ENCODE measurements at places on chromosomes 12 and 14.
A peak's percentile ranks its signal among the peaks of the same experiment; 100 is the strongest.

DNA sequence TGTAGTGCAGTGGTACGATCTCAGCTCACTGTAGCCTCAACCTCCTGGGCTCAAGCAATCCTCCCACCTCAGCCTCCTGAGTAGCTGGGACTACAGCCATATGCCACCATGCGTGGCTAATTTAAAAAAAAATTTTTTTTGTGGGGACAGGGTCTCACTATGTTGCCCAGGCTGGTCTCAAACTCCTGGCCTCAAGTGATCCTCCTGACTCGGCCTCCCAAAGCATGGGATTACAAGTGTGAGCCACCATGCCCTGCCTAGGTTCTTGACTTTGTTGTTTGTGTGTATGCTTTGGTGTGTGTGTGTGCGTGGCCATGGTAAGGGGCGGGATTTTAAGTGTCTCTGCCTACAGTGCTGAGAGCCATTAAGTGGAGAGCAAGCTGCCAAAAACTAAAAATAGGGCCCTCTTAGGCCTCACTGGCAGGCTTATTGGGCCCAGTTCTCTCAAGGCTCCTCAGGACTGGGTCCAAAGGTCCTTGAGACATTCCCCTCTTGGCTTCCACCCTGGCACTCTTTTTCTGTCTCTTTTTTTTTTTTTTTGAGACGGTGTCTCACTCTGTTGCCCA, 5.1 kb downstream of the COX14 start:
- peak; percentile 51 for DNase-seq

GRCh38 chr14:32596390-32596789, 267.3 kb downstream of the AKAP6 start:
- DNase-seq: no peak

DNA sequence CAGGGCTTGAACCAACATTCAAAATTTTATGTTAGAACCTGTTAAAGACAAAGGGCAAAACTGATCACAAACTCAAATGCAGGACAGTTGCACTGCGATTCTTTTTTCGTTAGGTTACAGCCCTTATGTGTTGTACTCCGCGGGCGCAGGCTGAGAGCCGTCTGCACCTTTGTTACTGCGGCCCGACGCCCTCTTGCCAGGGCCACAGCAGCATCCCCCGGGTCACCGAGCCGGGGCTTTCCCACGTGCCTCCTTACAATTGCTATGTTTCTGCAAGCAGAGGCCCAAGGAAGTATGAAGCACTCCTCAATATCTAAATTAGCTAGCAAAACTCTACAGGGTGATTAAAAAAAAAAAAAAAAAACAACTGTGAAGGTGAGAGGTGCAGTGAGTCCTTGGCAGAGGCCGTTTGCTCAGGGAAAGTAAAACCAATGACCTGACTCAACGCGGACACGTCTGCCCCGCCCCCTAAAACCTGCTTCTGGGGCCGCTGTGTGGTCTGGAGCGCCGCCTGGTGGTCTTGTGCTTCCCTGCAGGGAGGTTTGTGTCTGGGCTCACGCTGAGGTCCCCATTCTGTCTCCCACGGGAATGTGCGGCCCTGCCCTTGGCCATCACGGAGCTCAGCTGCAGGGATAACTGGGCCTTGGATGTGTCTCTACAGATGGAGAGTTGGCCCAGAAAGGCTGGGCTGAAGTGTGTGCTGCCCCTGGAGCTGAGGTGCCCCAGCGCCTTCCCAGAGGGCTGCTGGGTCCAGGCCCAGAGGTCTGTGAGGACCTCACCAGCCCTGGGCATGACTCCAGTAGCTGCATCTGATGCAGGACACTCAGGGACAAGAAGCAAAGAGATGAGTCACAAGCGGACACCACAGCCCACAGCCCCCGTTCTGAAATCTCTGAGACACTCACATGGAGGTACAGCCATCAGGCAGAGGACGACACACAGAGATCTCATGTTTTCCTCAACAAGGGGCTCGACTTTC, 418.5 kb downstream of the TMEM121 start:
- DNase-seq: peak; percentile 29

DNA sequence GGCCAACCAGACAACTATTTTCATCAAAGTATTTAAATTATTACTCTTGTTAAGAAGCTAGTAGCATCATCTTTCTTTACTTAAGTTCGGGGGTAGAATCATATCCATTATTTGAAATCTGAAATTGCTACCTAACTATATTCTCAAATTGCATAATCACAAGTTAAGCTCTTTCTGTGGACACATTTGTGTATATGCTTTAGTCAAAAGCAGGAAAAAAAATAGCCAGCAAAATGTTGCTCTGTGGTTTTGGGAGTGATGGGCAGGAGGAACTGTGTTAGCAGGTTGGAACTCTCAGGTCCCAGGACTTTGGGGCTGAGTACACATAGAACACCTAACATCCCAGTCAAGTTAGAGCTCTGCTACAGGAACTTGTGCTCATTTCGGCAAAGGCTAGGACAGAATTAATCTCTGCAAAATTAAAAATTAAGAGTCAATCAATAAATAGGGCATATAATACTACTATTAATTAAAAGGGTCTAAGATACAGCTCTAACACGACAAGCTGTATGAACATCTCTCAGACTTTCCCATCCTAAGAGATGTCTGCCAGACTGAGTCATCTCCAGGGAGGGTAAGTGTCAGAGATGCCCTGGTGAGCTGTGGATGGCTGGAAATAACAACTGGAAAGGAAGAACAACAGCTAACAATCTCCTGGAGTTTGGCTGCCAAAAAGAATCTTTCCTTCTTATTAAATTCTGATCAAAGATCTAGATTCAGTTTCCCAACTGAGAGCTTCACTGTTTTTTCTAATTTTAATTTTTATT, 203.5 kb upstream of the GZMB start:
- no peak for DNase-seq

DNA sequence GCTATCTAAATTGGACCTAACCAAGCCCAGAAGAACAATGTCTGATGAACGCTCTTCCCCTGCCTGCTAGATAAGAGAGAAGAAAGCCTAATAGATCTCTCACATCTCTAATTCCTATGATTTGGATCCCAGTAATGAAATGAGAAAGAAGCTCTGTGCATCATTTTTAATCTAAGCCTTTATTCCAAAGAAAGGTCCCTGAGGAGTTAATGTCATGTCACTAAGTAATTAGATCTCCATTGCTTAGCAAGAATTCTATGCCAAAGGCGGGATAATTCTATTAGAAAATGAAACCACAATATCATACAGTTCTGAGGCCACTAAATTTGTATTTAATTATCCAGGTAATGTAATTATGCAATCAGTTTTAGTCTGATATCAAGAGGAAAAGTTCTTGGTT, 74.2 kb upstream of the TMEM260 start:
- no peak for DNase-seq

- DNase-seq: no peak
These were observed 50.5 kb downstream of the PLEKHG3 start for GRCh38 chr14:64754685-64755084.

DNA sequence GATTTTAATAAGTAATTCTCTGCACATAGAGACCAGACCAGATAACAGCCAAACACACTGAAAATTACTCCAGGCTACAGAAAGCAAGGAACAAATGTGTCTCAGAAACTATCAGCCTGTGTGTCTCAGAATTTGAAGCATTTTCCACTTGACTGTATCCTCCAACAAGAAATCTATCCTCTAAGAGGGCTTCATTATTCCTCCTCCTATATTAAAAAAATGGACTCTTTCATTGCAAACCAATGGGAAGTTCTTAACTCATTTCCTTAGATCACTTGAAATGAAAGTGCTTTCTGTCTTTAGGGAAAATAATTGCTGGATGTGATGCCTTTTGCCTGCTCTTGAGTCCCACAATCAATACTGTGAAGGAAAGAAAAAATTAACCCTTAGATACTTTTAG, 2.3 kb downstream of the ST8SIA1 start:
- DNase-seq: no peak

DNA sequence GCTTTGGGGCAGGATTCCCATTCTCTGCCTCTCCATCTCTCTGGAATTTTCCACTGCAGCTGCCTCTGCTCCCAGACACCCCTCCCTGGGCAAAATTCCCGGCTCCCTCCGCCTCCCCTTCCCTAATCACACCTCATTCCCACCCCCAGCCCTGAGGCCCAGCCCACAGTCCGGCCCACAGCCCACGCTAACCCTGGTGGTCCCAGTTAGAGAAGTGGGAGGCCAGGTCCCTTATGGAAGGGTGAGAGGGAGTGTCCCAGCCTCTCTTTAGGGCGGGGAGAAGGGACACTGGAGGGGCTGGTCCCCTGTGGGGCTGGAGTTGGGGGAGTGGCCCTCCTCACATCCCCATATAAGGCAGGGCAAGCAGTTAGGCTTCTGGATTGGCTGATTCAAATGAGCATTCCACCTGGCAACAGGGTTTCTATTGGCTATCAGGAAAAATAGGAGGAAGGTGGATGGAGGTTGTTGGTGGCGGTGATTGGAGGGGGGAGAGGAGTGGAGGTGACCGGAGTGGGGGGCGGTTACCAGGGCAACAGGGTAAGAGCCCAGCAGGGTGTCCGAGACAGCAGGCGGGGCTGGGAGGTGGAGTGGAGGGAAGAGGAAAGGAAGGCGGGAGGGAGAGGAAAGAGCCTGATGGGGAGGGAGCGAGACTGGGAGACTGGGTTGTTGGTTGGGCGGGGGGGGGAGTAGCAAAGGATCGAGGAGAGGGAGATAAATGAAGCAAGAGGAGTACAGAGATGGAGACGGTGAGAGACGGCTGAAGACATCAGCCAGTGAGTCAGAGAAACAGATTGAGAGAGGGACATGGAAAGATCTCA, 1.9 kb upstream of the PTMS start:
- peak; percentile 99 for DNase-seq

DNA sequence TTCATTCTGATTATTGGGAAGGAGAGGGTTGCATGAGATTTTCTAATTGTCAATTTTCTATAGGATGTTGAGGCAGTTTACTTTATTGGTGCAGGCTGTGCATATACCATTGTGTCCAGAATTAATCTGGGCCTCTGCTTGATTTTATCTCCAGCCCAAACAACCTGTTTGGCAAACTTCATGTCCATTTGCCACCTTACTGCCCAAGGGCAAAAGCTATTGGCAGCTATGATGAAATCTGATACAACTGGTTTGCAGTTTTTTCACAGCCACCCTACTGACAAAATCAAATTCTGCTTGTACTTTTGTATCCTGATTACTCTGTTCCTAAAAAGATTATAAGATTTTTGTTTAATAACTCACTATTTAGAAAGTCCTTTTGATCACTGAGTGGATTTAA, 789.2 kb upstream of the FBXO33 start:
- no peak for DNase-seq

- no peak for DNase-seq
These were observed 2.2 kb downstream of the PITPNM2 start for GRCh38 chr12:123148655-123149054.

- no peak for DNase-seq
These were observed 405.1 kb upstream of the FOXG1 start for GRCh38 chr14:28361486-28361885.

GRCh38 chr12:50220363-50220995, 53.3 kb upstream of the CERS5 start:
- DNase-seq: no peak

GRCh38 chr14:37587131-37587803, 7.8 kb downstream of the FOXA1 start:
- DNase-seq: no peak

GRCh38 chr14:32312010-32312331, 17.1 kb upstream of the AKAP6 start:
- no peak for DNase-seq

DNA sequence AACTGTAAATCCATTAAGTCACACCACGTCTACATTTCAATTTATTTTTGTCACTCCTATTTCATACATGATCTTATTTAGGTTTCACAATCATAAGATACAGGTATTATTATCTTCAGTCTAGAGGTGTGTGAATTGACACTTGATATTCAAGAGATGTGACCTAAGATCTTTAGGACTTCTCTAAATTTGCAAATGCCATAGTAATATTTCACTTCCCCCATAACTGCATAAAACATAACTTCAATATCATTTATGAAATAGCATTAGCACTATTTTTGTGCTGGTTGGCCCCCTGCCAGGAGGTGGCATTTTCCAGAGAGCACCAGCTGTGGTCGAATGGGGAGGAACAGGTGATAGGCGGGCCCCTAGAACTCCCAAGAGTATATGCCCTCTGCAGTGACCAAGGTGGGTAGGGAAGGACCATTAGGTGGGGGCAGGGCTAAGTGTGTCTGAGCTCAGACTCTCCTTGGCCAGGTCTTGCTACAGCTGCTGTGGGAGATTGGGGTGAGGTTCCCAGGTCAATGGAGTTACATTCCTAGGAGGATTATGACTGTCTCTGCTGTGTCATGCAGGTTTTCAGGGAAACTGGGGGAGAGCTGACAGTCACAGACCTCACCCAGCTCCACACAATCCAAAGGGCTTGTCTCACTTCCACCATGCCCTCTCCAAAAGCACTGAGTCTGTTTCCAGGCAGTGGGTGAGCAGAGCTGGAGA, 49.2 kb upstream of the ERGIC2 start:
- DNase-seq: no peak

DNA sequence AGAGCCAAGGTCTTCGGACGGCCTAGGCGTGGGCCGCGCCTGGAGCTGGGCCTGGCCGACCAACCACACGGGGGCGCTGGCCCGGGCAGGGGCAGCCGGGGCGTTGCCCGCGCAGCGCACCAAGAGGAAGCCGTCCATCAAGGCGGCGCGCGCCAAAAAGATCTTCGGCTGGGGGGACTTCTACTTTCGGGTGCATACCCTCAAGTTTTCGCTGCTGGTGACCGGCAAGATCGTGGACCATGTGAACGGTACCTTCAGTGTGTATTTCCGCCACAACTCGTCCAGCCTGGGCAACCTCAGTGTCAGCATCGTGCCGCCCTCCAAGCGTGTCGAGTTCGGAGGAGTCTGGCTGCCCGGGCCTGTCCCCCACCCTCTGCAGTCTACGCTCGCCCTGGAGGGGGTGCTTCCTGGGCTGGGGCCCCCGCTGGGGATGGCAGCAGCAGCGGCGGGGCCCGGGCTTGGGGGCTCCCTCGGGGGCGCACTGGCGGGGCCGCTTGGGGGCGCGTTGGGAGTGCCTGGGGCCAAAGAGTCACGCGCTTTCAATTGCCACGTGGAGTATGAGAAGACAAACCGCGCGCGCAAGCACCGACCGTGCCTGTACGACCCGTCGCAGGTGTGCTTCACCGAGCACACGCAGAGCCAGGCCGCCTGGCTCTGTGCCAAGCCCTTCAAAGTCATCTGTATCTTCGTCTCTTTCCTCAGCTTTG, 4.4 kb upstream of the SHMT2 start:
- peak; percentile 20 for DNase-seq

DNA sequence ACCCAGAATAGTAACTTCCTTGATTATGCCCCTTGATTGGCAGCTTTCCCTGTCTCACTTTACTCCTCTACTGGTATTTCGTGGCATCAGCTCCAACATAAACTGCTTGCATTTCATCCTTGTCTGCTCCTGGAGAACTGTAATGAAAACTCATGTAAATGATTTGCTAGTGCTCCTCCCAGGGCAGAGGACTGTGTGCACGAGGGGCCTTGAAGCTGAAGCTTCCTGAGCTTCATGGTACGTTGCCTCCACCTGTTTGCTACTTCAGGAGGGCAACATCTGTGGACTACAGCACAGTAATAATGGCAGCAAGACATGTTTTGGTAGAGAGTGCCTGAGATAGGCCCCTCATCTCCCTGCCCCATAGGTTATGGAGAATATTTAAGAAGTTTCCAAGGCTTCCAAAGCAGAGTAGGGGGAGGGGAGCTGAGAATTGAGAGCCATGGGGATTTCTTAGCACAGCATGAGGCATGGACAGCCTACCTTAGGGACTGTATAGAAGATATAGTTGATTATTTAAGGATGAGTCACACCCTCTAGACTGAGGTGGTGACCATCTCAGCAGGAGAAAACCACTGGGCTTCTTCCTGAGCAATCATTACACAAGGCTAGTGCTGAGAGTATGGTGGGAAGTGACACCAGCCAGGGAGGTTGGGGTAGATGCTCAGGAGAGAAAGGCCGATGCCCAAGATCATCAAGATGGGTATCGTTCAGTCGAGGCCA, 29.5 kb downstream of the CCDC198 start:
- peak; percentile 14 for DNase-seq
